ENCODE measurements at places on chromosomes 6 and 20.

- DNase-seq: no peak
These were observed 40.9 kb upstream of the PKIB start for GRCh38 chr6:122569230-122569771.

- DNase-seq: no peak
These were observed 722.4 kb downstream of the GRIK2 start for GRCh38 chr6:102115911-102116310.

- DNase-seq: no peak
These were observed 204.5 kb downstream of the PREX1 start for GRCh38 chr20:48623176-48623905.

DNA sequence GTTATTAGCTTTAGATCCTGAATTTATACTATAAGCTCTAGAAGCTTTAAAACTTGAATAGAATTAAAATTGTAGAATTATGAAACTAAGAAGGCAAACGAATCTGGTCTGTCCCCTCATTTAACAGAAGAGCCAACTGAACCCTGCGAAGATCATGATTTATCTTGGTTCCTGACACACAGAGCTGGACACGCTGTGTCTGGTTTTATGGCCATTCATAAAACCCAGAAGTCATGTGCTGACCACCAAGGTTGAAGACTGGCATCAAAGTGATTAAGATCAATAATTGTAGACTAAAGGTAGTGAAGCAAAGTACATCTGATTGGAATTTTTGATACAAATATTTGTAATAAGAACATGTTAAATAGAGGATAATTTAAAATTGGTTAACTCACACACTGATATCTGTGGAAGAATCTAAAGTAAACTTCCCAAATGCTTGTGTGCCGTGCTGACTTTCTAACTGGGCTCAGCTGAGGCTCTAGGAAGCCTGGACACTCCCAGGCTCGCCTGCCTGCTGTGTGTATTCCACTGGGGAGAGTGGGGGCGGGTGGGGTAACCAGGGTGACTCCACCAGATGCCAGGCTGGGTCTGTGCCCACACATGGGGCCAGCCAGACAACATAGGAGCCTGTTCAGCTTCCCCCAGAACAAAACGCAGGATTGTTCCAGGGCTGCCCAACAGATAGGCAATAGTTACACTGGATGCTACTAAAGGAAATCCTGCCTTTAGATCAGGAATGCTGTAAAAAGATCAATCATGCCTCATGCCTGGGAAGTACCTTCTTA is 42.1 kb upstream of the SLC22A3 start:
- DNase-seq: no peak

GRCh38 chr20:41607791-41608190 is 10.4 kb downstream of the CHD6 start:
- no peak for DNase-seq

- DNase-seq: no peak
These were observed 49.2 kb upstream of the HDAC2 start for GRCh38 chr6:114020196-114020595.

DNA sequence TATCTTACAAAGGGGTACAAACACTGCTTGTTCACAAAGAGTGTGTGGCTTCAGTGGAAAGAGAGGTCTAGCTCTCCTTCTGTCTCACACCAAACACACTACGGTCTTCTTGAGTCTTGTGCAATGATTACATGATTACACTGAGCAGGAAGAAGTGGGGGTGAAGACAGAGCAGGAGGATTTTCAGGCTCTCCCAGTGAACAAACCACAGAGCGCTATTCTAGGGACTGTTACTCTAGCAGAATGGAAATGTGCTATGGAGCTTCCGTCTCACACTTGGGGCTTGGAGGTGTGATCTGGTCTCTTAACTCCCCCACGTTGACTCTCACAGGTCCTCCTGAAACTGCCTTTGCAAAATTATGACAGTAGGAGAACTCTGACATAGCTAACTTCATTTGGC is 203.4 kb downstream of the MYLK4 start:
- no peak for DNase-seq

DNA sequence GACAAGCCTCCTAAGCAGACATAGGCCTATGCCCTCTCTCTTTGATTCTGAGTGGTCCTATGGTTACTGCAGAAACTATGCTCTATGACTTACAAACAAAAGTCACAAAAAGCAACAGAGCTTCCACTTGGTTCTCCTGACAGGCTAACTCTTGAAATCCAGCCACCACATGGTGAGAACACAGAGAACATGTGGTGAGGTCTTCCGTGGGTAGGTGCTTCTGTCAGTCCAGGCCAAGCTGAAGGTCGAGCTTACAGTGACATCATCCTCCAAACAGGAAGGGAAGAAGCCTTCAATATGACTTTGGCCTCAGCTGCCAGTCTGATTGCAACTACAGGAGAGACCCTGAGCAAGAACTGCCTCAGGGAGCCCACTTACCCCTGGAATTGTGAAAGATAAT is 265.5 kb downstream of the TBX18 start:
- no peak for DNase-seq

DNA sequence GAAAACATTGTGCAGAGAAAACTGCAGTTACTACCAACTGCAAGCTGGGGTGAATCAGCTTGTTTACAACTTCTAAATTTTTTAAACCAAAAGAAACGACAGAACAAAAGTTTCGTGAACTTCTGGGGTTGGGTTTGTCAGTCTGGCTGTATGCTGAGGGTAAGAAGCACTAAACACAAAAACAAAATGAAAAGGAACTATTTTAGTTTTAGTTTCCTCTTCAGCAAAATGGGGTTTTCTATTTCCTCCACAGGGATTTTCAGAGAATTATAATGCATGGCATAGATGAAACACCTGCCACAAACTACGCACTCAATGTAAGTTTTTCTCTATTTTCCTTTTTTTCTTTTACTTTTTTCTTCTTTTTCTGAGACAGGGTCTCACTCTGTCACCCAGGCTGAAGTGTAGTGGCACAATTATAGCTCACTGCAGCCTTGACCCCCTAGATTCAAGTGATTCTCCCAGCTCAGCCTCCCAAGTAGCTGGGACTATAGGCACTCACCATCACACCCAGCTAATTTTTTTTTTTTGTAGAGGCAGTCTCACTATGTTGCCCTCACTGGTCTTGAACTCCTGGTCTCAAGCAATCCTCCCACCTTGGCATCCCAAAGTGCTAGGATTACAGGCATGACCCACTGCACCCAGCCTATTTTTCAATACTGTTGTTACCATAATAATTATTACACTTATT is 40.6 kb downstream of the CGA start:
- DNase-seq: no peak

- DNase-seq: no peak
These were observed 2.2 kb downstream of the CCN2 start for GRCh38 chr6:131948692-131949619.

GRCh38 chr6:153081914-153082313 is 49.2 kb downstream of the RGS17 start:
- DNase-seq: no peak

- DNase-seq: no peak
These were observed 1.2 kb downstream of the CHMP4B start for GRCh38 chr20:33812152-33812849.

GRCh38 chr6:30340589-30341054 is 4.3 kb upstream of the RPP21 start:
- DNase-seq: no peak

DNA sequence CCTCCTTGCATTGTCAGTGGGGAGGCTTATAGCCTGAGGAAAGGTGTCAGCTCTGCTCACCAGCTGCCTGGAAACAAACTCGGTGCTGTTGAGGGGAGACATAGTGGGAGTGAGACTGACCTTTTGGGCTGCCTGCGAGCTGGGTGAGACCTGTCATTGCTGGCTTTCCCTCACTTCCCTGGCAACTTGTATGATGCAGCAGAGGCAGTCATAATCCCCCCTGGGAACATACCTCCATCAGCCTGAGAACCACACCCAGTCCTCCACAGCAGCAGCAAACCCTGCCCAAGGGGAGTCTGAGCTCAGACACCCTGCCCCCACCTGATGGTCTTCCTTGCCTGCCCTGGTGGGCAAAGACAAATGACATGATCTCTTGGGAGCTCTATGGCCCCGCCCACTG is 521.2 kb upstream of the IMPG1 start:
- DNase-seq: no peak

DNA sequence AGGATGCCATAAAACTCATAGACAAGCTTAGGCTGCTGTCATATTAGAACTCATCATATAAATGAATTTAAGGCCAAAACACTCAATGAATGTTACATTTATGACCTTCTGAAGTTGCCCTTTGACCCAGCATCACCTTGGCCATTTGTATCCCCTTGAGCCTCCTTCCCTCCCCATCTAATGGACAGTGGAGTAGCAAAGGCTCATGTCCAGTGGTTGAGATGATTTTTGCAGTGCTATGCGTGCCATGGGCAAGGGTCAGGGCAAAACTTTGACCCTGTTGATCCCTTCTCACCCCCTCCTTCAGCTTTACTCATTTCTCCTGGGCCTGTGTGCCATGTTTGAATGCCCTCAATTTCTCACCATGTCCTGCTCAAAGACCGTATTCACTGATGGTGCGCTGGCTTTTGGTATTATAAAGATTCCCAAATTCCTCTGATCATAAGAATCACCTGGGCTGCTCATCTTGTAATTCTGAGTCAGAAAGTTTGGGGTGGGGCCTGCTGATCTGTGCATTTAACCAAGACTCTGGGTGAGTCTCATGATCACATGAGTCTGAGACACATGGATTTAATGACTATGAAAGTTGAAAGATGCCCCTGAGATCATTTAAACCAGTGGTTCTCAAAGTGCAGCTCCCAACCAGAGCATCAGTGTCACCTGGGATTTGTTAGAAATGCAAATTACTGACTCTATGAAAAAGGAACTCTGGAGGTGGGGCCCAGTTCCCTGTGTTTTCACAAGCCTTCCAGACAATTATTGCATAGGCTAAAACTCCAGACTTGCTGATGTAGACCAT is 57.5 kb upstream of the IL20RA start:
- DNase-seq: no peak

DNA sequence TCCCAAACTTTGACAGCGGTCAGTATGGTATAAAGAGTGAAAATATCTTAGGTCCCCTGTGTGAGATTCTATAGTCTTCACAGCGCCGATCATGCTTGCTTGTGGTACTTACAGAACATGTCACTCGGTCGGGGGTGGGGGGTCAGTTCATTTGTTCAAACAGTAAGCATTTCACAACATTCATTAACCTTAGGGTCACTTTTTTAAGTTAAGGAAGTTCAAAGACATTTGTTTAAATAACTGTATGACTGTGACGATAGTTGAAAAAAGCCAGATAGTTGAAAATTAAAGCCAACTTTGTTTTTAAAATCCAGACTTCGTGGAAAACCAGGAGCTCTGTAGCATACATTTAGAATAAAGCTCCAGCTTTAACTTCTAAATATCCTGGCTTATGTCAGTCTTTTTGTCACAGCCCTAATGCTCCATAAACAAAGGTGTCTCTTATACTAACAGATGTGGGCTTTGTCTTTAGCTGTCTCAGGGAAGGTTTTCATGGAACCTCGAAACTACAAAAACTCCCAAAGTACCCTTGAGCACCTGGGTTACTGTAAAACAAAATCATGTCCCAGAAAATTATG is 57.9 kb upstream of the PHACTR2 start:
- no peak for DNase-seq

DNA sequence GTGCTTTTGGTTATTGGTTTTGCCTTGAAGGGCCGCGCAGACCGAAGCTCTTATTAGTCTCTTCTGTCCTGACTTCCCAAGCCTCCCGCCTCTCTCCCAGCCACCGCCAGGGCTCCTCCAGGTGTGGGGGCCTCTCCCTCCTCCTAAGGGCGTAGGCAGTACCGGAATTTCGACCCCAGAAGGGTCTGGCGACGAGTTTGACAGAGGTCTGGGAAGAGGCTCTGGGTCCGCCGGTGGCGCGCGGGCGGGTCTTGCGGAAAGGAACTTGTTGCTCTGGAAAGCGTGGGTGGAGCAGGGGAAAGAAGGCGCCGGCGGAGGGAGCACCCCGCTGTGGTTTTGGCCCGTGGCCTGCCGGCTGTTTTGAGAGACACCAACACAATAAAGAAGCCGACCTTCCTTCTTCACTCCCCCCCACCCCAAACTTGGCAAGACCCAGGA is 1.8 kb downstream of the PCSK2 start:
- no peak for DNase-seq

DNA sequence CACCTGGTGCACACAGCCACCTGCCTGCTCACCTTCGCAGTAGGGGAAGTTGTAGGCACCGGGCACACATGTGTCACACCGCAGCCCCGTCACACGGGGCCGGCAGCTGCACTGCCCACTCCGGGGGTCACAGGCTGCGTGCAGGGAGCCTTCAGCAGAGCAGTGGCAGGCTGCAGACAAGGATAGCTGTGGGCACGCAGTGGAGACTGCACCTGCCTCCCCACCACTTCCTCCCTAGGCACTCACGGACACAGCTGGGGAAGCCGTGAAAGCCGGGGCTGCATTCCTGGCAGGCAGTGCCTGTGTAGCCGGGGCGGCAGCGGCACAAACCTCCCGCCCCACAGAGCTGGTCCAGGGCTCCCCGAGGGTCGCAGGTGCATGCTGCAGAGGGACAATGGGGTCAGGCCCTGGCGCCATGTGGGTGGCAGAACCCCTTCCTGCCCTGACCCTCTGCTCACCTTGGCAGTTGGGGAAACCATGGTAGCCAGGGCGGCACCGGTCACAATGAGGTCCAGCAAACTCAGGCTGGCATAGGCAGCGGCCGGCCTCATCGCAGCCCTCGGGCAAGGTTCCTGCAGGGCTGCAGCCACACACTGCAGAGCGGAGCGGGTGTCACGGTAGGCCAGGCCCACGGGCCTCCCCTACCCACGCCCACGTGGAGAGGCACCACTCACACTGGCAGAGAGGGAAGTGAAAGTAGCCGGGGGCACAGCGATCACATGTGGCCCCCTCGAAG is 29.4 kb downstream of the LAMA5 start:
- no peak for DNase-seq

DNA sequence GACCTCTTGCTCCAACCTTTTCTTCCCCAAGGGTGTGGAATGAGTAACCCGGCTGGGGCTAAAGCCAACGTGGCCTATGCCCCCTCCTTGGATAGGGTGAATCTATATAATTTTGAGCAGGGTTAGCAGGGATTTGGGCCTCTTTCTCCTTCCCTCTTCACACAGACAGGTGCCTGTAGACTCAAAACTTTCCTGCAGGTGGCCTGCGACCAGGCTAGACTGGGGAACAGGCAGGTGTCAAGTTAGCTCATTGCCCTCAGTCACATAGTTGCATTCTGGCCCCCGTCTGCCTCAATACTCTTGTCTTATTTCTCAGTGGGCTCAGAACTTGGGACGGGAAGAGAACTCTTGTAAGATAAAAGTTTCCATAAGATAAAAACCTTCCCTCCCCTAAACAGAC is 243.0 kb downstream of the ATXN1 start:
- no peak for DNase-seq

All from cortex of kidney (tissue), 1 donor.